Activated CD4-positive, alpha-beta T cell treated with anti-CD3 and anti-CD28 coated beads, Interleukin-2, Interleukin-6, amounts not matched to agents 100 ng/mL and 50 ng/mL, durations not matched to agents 16 hours and 8 hours (primary cell): ENCODE measurements at places on chromosomes 16 and 17.

DNA sequence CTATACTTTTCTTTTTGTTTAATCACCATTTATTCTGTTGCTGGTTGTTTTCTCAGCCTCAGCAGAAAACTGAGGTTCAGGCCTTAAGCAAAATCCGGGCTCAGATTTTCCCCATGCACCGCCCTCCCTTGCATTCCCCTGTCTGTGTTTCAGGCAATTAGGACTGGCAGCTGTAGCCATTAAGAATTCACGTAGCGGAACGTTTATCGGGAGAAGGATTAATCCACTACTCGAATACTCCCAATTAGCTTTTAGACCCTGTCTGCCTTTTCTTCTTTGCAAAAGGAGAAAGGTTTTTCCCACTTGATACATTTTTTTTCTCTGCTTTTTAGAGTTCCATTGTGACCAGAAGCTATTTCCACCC is 173.1 kb downstream of the RPTOR start:
- DNase-seq: no peak

DNA sequence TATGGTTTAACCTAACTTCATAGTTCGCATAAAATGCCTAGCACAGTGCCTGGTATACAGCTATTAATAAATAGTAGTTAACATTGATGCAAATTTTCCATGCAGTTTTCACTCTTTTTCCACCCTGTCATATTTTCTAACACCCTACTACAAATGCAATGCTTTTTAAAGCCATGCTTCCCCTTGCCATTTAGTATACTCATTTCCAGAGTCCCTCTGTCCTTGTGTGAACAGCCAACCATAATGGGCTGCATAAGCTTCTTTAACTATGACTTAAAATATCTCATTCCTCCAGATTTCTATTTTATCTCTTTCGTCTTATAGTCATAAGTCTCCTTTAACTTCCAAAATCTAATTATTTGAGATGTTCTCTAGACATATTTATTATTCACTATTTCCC is 284.1 kb downstream of the GRIN2A start:
- DNase-seq: no peak

DNA sequence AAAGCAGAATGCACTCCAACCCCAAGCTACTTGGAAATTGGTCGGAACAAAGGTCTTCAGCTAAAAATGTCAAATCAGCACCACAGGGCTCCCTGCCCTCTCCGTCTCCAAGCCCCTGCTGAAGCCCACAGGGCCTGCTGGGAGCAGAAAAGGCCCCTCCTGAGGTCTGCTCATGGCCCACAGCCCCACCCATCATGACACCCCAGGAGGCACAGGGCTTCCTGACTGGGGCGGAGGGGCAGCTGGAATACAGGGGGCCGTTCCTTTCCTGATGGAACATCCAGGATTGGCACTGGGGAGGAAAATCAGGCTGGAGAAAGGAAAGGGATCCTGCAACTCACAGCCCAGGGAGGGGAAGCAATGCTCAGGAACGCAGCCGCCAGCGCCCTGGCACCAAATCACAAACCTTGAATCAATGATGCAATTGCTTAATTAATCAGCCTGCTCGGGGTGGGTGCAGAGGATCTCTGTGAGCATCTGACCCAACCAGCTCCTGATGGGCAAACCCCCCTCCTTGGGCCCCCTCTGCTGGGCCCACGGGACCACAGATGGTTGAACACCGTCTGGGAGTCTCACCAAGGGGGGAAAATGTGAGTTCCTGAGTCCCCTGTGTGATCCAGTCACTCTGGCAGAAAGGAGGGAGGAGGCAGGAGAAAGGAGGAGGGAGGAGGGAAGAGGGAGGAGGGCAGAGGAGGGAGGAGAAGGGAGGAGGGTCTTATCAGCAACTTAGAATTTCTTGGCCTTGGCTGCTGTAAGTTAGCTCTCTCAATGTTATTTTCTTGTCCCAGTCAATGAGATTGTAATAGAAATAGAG is 155.5 kb downstream of the ZNF423 start:
- DNase-seq: no peak

- DNase-seq: no peak
These were observed 26.9 kb upstream of the PHB1 start for GRCh38 chr17:49441578-49441977.

DNA sequence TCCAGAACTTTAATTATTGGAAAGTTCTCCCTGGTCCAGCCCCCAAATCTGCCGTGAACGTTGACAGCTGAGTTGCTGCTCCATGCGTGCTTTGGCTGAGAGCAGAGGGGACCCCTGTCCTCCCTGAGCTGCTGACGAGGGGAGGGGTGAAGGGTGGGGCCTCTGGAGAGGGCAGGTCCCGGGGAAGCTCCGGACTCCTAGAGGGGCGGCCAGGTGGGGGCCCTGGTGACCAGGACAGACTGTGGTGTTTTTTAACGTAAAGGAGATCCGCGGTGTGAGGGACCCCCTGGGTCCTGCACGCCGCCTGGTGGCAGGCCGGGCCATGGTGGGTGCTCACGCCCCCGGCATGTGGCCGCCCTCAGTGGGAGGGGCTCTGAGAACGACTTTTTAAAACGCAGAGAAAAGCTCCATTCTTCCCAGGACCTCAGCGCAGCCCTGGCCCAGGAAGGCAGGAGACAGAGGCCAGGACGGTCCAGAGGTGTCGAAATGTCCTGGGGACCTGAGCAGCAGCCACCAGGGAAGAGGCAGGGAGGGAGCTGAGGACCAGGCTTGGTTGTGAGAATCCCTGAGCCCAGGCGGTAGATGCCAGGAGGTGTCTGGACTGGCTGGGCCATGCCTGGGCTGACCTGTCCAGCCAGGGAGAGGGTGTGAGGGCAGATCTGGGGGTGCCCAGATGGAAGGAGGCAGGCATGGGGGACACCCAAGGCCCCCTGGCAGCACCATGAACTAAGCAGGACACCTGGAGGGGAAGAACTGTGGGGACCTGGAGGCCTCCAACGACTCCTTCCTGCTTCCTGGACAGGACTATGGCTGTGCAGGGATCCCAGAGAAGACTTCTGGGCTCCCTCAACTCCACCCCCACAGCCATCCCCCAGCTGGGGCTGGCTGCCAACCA is at the start of gene MC1R:
TSS of gene MC1R (plus strand) at position 410 of the 895 bp plus-strand sequence. CDS start at position 807, 397 bp downstream.
- peak; percentile 46 for DNase-seq

DNA sequence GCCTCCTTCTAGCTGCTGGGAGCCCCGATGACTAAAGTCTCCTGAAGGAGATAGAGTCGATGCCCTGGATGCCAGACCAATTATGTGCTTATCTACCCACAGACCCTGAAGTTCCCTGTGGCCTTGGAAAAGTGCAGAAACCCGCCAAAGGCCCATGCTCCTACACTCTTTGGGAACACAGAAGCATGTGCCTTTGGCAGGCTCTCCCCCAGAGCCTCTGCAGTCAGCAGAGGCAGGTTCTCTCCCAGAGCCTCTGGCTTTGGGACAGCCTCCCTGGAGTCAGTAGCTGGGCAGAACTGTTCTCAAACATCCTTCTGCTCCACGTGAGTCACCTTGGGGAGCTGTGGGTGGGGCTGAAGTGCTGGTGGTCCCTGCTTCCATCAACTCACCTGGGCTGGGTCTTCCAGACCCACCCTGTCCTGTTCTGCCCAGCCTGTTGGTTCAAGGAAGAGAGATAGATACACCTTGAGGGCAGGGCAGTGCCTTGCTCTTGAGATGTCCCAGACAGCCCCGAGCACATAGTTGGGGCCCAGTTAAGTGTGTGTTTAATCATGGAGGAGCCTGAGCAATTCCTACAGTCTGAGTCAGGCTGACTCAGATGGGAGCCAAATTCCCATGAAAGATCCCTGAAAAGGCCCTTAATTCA is 3.2 kb upstream of the CDK5RAP3 start:
- no peak for DNase-seq

DNA sequence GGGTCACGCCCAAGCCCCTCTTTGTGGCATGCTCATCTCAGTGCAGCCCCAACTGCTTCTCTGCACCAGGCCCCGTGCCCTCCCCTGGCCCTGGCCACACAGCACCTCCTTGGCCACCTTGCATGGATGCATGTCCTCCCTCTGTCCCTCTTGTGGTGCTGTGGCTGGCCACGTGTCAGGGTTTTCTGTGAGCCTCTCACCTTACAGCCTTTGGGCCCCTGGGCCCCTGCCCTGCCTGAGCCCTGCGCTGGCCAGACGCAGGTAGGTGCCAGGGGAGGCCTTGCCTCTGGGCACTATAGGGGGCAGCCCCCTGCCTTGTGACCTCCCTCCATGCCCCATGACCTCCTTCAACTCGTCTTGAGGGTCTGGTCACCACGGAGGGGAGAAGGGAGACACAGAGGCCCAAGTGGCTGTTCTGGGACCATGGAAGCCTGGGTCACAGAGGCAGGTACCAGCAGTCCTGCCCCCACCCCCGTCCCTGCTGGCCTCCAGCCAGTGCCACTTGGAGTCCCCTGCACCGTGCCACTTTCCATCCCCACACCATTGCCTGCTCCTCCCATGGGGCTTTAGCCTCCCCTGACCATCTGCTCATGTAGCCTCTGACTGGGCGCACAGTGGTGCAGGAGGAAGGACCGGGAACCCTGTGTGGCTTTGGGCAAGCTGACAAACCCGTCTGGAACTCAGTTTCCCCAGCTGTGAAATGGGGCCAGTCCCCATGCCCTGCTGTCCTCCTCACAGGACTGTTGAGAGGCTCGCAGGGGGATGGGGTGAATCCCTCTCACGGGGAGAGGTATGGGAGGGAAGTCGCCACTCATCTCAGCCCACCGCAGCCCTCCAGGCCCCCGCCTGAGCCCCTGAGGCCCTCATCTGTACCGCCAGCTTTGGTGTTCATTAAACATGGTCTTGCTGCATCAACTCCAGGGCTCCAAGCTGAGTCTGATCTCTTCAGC is 11.5 kb upstream of the ATP6V0C start:
- no peak for DNase-seq

DNA sequence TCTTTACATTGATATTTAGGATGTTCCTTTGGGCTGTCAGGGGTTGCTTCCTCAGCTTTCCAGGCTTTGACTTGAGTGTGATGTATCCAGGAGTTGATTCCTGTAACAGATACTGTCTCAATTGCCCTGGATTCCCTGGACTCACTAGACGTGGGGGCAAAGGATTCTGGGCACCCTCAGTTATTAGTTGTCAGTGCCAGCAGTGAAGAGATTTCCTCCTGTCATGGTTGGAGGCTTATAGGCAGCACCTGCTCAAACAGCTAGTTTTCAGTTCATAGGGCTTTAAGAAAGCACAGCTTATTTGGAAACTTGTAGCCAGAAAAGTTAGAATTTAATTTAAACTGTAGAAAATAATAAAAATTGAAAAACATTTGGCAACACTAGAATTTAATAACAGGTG is 9.5 kb upstream of the B4GALNT2 start:
- DNase-seq: no peak
